Stimulated activated CD4-positive, alpha-beta T cell treated with anti-CD3 and anti-CD28 coated beads, TNF-alpha, amount 100 ng/mL, for 4 hours (primary cell): ENCODE measurements at places on chromosomes 2 and 18.

DNA sequence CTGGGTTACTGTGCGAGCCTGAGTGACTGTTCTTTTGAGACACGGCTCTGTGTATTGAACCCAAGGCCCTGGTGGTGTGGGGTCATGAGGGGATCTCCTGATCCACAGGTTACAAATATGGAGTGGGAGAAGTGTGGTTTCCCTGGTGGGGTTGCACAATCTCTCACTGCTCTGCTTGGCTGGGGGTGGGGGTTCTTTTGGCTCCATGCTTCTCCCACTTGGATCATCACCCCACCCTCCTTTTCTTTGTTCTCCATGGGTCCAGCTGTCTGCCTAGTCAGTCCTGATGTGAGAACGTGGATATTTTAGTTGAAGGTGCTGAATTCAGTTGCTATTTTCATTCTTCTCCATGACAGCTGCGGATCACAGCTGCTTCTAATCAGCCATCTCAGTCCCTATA lies 37.8 kb downstream of the AGPS start:
- no peak for DNase-seq

- DNase-seq = no peak
Observed at GRCh38 chr2:102313025-102313424, 1.7 kb downstream of the IL1RL1 start.

DNA sequence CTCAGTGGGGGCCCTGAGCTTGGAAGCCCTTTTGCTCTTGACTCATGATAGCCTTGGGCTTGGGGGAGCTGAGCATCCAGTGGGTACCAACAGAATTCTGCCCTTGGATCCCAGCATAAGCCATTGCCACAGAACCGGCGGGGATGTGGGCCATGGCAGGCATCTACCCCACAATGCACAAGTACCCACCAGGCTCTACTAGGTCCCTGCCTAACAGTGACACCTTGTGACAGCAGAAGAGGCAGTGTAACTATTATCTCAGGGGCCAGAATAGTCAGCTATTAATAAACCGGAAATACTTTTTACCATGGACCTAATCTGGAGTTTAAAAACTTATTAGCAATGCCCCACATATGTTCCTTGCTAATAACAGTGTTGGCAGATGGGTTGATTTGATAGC lies 397.2 kb downstream of the TMEM182 start:
- DNase-seq = no peak

- DNase-seq = no peak
Observed at GRCh38 chr18:24633121-24633520, 172.7 kb downstream of the HRH4 start.
